ENCODE measurements at places on chromosomes 1 and 21. TPM values are rescaled to one million over a fixed set of nuclear protein-coding genes. Genes with fewer than 3 reads are reported as not detected.
A peak's percentile ranks its signal among the peaks of the same experiment; 100 is the strongest.

GRCh38 chr1:64042331-64043100, 160.9 kb upstream of the UBE2U start:
- H3K36me3 ChIP-seq = no peaks in the 10 kb centered on the region
- no peak overlapping the region for H3K4me3 ChIP-seq
- H3K27me3 ChIP-seq = no peaks in the 10 kb centered on the region
- peaks cover 9% of the 10 kb centered on the region for H3K4me1 ChIP-seq
- peak; percentile 57 for DNase-seq

GRCh38 chr1:178262120-178262500, 168.2 kb downstream of the RASAL2 start:
- H3K4me1 ChIP-seq = peaks cover 12% of the 10 kb centered on the region
- H3K27me3 ChIP-seq = no peaks in the 10 kb centered on the region
- no peak for DNase-seq
- no peak overlapping the region for H3K4me3 ChIP-seq
- peak overlapping the region; percentile 38 for H3K27ac ChIP-seq

DNA sequence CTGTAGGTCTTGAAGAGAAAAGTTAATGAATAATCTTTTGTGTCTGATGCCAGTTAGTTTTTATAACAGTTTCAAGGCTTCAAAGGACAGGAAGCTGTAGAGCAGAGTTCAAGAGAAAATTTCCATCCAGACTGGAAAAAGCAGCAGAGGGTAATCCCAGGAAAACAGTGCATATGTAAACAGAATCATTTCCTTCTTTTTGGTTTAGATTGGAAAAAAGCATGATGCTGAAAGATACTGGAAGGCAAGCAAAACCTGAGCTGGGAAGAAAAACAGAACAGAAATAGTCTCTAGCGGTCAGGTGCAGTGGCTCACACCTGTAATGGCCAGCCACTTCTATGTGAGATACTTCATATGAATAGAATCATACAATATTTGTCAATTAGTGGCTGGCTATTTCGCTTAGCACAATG, 71.9 kb downstream of the ZSWIM5 start:
- H3K27ac ChIP-seq = no peak overlapping the region
- H3K4me1 ChIP-seq = no peaks in the 10 kb centered on the region
- no peaks in the 10 kb centered on the region for H3K27me3 ChIP-seq

DNA sequence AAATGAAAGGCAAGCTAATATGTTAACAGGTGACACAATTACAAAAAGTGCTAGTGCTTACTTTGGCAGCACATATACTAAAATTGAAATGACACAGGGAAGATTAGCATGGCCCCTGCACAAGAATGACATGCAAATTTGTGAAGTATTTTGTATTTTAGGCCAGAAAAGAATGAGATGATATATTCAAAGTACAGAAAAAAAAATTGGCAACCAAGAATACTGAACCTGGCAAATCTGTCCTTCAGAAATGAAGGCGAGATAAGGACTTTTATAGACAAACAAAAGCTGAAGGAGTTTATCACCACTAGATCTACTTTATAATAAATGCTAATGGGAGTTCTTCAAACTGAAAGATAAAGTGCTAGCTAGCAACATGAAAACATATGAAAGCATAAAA, 350.0 kb upstream of the POU3F1 start:
- H3K4me1 ChIP-seq = no peaks in the 10 kb centered on the region
- no peak overlapping the region for H3K4me3 ChIP-seq
- no peaks in the 10 kb centered on the region for H3K36me3 ChIP-seq
- no peak for DNase-seq

COL24A1 gene
- 0.69 TPM for total RNA-seq
